ENCODE measurements at places on chromosomes 13 and 19. TPM values are rescaled to one million over a fixed set of nuclear protein-coding genes. Genes with fewer than 3 reads are reported as not detected.

Gene DAPK3
- 58.1 TPM for total RNA-seq

Gene TMEM238
- not detected for total RNA-seq

Gene PPP6R1
- 23.1 TPM for total RNA-seq

Gene EID2B
- total RNA-seq, result 23.1 TPM

Gene RDH8
- not detected for total RNA-seq

Gene OR2Z1
- not detected for total RNA-seq

Gene AP2S1
- 82.1 TPM for total RNA-seq

Gene ERICH4
- total RNA-seq, result not detected

Gene ZNF443
- total RNA-seq, result 12.5 TPM

Gene SSC5D
- 0.23 TPM for total RNA-seq

Gene EPN1
- total RNA-seq, result 33.2 TPM

Gene BIVM
- 50.3 TPM for total RNA-seq

Gene WASF3
- 46.4 TPM for total RNA-seq

Gene PRODH2
- not detected for total RNA-seq

Gene TNFSF11
- total RNA-seq, result 1.2 TPM

Gene RB1
- total RNA-seq, result 45.4 TPM

Gene SHD
- total RNA-seq, result 10.1 TPM

Gene TBC1D4
- 14.8 TPM for total RNA-seq

Gene ZNF530
- 5.3 TPM for total RNA-seq

Gene PSPN
- total RNA-seq, result 3.2 TPM

Gene CFAP97D2
- total RNA-seq, result 0.23 TPM

Gene MYBPC2
- total RNA-seq, result 0.92 TPM

Gene SLITRK5
- total RNA-seq, result 20.3 TPM

Gene SLC7A10
- 5.5 TPM for total RNA-seq

Gene PTGIR
- 0.23 TPM for total RNA-seq

Gene CYP4F2
- not detected for total RNA-seq

Gene ZFR2
- 12.0 TPM for total RNA-seq

Gene ESD
- total RNA-seq, result 116 TPM

Gene SIGLEC5
- total RNA-seq, result 0.23 TPM

Gene RFXANK
- total RNA-seq, result 22.1 TPM

Gene LILRA5
- 0.92 TPM for total RNA-seq

Gene HSPBP1
- 29.8 TPM for total RNA-seq

Gene ZNF17
- 30.7 TPM for total RNA-seq

Gene CHMP2A
- total RNA-seq, result 68.5 TPM

Gene GIPR
- total RNA-seq, result not detected

Gene FUT1
- 10.8 TPM for total RNA-seq

Gene SPRED3
- total RNA-seq, result 2.5 TPM

Gene PABPC3
- 0.69 TPM for total RNA-seq

Gene KCNK6
- 0.23 TPM for total RNA-seq

Gene ZNF28
- total RNA-seq, result 29.3 TPM

Gene SLC25A41
- 0.69 TPM for total RNA-seq

Gene SRRM5
- not detected for total RNA-seq

Gene FDX2
- total RNA-seq, result 21.0 TPM

Gene KIR2DL1
- total RNA-seq, result not detected

Gene NLRP9
- not detected for total RNA-seq

Gene MAG
- total RNA-seq, result 1.2 TPM

Gene CLDN10
- total RNA-seq, result 17.1 TPM

Gene PTOV1
- total RNA-seq, result 113 TPM

Gene FGF21
- total RNA-seq, result not detected

Gene KIR3DL1
- total RNA-seq, result not detected

Gene CDX2
- total RNA-seq, result not detected

Gene THOP1
- total RNA-seq, result 29.3 TPM

Gene CERS1
- total RNA-seq, result 48.9 TPM

Gene IZUMO1
- total RNA-seq, result not detected

Gene SLAIN1
- total RNA-seq, result 280 TPM

Gene TMEM205
- total RNA-seq, result 53.1 TPM

Gene SMIM24
- 0.46 TPM for total RNA-seq

All from diencephalon (tissue), 1 donor.